Activated naive CD4-positive, alpha-beta T cell treated with anti-CD3 and anti-CD28 coated beads, Interleukin-2, amount 50 U/mL, for 16 hours (primary cell): ENCODE measurements at places on chromosomes 4 and X.

GRCh38 chr4:165177725-165178666 is 29.4 kb upstream of the KLHL2 start:
- no peak for DNase-seq

- DNase-seq: no peak
These were observed 199.0 kb downstream of the DCHS2 start for GRCh38 chr4:154292589-154292988.

- no peak for DNase-seq
These were observed 105.1 kb upstream of the CPEB2 start for GRCh38 chr4:14897217-14897616.

DNA sequence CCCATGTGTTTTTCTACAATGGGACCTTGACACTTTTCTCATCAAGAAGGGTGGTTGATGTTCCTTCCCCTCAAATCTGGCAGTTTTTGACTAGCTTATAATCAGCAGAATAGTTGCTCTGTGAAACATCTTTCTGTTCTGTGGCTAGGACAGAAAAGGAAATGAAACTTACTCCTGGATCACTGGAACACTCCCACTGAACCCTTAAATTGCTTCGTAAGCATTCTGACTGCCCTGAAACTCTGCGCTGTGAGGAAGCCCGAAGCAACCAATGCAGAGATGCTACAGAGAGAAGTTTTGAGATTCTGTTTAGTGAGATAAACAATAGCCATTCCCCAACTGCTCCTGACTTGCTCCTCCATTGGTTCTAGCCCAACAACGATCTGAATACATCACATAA is 602.2 kb downstream of the CENPC start:
- no peak for DNase-seq

- no peak for DNase-seq
These were observed 212.1 kb upstream of the ATP6AP2 start for GRCh38 chrX:40368611-40369061.

- peak; percentile 13 for DNase-seq
These were observed at the start of gene KLHL13 for GRCh38 chrX:118116713-118117550. Gene KLHL13, minus strand, starts transcription at chrX:118116810. Its CDS starts 88,337 bp downstream, at chrX:118028473.

GRCh38 chrX:10677490-10677889 is 57.1 kb upstream of the MID1 start:
- no peak for DNase-seq

DNA sequence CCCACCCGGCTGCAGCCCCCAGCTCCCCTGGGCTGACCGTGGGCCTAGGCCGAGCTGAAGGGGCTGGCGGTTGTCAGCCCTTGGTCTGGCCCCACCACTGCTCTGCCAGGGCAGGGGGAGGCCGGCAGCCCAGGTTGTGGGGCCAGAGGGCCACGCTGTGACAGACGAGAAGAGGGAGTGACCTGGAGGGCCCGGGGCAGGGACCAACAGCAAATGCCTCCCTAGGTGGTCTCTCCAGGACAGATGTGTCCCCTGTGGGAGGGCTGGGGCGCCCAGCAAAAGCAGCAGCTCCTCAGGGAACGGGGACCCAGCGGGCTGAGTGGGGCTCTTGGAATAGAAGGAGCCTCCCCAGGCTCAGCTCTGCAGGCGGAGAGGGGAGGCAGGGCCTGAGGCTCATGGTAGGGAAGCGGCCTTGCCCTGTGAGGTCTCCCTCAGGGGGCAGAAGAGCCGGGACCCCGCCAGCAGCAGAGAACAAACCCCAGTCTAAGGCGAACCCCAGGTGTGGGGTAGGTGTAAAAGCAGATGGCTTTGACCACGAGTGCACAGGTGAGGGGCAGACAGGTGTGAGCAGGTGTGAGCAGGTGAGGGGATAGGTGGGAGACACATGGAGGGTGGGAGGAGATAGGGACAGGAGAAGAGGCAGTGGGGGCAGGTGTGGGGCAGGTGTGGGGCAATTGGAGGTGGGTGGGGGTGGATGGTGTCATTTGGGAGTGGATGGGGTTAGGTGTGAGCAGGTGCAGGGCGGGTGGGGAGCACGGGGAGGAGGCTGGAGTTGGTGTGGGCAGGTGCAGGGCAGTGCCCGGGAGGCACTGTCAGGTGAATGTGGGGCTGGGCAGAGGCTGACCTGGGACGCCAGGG is 34.1 kb upstream of the SPON2 start:
- peak; percentile 9 for DNase-seq
